Choroid plexus epithelial cell (primary cell): ENCODE measurements at places on chromosomes 12 and 14.

DNA sequence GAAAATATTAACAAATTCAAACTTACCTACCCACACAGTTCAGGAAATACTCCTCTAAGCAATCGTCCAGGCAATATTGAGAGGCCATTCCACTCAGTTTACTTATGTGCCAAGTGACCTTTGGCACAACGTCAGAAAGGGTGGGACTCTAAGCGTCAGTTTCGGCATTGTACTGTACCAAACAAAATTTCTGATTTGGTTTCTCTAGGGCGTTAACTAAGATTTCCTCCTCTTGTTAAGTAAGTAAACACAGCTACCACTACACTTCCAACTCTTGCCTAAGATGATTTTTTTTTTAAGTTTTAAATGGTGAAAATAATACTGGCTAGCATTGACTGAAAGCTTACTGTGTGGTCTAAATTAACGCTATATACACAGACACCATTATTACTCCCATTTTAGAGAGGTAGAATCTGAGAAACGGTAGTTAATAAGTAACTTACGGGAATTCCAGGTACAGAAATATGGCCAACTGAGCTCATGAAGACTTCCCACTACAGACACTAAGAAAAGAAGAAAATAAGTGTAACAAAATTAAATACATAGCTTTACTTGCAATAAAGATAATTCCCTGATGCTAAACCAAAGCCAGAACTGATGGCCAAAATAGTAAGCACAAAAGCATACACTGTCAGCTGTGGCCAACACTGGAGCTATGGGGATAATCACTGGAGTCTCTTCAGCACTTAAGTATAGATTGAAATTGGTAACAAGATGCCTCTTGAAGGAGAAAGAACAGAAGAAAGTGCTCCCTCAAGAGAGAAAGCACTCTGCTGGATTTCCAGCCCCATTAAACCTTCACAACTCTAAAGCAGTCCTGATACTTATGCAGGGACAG, 76.1 kb downstream of the EPS8 start:
- DNase-seq = no peak

DNA sequence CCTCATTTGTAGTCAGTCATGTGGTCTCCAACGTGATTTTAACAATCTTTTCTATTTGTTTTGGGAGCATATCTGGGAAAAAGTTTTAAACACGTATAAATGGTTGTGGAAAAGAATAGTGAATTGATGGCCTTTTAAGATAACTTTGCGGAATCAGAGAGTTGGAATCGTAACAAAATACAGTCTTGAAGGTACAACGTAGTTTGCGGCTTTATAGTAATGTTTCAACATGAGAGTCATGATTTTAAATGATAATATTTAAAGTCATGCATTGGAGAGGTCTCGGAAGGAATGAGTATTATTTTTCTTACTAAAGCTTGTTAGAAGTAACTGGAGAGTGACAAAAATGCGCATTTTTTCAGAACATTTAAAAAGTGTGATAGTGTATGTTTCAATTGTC, 1.6 kb downstream of the AEBP2 start:
- no peak for DNase-seq

DNA sequence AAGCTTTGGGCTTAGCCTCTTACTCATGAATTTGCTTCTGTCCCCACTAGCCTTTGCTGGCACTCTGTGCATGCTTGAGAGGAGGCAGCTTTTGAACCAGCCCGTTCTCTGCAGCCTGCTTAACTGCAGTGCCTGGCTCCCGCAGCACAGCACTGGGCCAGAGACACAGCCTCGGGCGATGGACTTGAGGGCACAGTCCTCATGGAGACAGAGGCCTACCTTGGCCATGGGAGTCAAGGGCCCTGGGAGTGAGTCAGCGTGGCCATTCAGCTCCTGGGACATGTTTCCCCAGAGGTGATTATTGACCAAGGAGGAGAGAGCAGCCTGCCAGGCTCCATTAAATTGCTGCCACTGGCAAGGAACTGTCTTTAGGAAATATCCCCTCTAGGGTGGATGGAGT, 93.5 kb downstream of the SMOC1 start:
- no peak for DNase-seq

DNA sequence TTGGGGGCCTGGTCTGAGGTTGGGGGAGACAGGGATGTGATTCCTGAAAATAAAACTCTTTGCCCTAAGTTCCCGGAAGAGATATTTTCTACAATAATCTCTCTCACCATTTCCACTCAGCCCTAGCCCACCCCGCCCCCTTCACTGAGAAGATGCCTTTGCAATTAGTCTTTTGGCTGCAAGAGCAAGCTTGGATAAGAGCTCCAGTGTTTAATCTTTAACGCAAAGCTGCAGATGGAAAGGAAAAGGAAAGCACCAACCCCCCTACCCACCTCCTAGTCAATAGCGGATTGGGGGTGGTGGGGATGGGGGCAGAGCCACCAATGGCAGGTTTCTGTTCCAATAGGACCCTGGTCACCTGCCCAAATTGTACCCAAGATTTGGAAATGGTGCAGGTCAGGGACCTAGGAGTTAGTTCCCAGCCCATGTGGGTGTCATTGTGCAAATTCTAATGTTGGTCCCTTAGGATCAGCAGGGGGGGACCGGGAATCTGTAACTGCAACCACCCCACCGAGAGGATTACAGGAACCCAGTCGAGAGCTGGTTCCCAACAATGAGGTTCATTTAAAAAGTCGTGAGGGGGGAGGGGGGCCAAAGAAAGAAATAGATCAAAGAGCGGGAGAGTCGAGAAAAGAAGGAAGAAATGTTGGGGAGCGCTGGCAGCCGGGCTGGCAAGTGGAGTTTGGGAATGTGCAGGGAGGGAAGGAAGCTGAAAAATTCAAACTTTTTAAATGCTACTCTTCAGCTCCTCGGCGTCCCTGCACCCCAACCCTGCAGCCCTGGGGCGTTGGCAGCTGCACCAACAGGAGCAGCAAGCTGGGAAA, 1.6 kb downstream of the ZFP36L1 start:
- DNase-seq = peak; percentile 57

DNA sequence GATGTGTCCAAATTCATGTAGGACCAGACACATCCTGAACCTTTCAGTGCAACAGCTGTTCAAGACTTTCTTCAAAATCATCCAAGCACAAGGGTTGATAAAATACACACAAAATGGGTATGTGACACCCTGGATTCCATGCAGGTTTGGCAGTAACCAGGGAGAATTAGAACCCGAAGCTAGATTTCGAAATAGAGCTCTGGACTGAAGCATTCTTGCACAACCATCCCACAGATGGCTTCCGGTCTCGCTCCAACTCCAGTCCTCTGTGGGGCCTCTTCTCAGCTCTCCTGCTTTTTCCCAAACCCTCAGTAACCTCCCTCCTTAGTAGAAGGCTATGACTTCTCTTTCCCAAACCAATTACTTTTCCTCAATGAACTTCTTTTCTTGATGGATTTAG, 171.3 kb downstream of the TTC7B start:
- DNase-seq = peak; percentile 78

DNA sequence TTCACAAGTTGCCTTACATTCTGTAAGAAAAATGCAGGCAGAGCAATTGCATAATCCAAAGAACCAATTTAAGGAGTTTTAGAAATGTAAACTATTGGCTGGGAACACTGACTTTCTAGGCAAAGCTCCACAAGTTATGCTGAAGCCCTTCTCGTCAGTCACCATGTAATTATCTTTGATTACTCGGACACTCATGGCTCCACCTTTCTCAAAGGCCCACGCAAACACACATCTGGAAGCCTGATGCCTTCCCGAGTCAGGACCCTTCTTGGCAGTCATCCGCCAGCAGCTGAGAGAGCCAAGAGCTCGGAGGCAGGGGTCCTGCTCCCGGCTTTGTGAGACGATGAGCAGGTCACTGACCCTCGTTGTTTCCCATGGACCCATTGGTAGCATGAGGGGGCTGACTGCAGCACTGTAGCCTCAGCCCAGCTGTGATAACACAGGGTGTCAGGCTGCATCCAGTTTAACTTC, 202.2 kb downstream of the TMEM132D start:
- DNase-seq = peak; percentile 60

DNA sequence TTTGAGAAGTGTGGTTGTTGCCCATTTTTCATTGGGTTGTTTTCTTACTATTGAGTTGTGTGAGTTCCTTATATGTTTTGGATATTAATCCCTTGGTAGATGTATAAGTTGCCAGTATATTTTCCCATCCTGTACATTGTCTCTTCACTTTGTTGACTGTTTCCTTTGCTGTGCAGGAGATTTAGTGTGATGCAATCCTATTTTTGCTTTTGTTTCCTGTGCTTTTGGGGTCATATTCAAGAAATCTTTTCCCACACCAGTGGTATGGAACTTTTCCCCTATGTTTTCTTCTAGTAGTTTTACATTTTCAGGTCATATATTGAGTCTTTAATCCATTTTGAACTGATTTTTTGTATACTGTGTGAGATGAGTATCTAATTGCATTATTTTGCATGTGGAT, 92.8 kb downstream of the PTHLH start:
- DNase-seq = no peak

GRCh38 chr12:72753571-72753970, 481.4 kb downstream of the TRHDE start:
- DNase-seq = no peak

GRCh38 chr14:70785556-70785955, 23.8 kb downstream of the MAP3K9 start:
- peak; percentile 24 for DNase-seq

- DNase-seq = no peak
These were observed 3.2 kb upstream of the TAMALIN start for GRCh38 chr12:52003591-52003990.

GRCh38 chr14:20623798-20624197, 17.7 kb downstream of the OR6S1 start:
- no peak for DNase-seq

DNA sequence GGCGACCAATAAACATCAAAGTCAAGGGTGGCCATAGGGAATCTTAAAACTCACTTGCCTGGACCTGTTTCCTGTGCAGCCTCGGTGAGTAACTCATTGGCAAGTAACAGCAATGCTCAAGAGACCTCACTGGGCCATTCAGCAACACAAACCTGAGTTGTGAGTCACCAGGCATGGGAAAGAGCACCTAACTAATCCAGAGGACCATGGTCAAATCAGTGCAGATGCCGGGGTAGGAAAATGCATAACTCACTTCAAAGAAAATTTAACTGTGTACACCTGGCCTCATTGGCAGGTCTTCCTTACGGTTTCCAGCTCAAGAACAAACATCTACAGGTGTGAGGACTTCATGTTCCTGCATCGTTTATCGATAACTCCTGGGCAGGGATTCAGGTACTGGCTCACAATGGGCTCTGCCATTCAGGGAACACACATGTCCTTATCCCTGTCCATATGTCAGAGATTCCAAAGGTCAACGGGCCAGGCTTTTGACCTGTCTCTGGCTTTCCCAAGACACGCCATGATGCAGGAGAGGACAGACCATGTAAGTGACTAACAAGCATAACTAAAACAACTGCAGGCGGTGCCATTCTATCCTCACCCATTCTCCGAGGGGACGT, 211.8 kb downstream of the ANO2 start:
- no peak for DNase-seq

GRCh38 chr14:94048691-94049624, 22.8 kb downstream of the OTUB2 start:
- peak; percentile 14 for DNase-seq

- DNase-seq = no peak
These were observed 344.5 kb downstream of the TMTC2 start for GRCh38 chr12:83031196-83031595.

- DNase-seq = peak; percentile 17
These were observed 242.0 kb upstream of the MDGA2 start for GRCh38 chr14:47917344-47917954.

DNA sequence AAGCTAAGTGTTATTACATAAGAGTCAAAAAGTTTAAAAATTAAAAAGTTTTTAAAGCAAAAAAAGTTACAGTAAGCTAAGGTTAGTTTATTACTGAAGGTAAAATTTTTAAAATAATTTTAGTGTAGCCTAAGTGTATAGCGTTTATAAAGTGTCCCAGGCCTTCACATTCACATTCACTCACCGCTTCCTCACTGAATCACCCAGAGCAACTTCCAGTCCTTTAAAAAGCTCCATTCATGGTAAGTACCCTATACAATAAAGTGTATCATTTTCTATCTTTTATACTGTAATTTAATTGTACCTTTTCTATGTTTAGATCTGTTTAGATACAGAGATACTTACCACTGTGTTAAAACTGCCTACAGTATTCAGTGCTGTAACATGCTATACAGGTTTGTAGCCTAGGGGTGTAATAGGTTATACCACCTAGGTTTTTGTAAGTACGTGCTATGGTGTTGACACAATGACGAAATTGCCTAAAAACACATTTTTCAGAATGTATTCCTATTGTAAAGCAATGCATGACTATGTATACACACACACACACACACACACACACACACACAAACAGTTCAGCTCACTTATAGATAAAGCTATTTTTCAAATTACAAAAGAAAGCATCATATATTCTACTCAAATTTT, 3.7 kb downstream of the CLEC14A start:
- no peak for DNase-seq

DNA sequence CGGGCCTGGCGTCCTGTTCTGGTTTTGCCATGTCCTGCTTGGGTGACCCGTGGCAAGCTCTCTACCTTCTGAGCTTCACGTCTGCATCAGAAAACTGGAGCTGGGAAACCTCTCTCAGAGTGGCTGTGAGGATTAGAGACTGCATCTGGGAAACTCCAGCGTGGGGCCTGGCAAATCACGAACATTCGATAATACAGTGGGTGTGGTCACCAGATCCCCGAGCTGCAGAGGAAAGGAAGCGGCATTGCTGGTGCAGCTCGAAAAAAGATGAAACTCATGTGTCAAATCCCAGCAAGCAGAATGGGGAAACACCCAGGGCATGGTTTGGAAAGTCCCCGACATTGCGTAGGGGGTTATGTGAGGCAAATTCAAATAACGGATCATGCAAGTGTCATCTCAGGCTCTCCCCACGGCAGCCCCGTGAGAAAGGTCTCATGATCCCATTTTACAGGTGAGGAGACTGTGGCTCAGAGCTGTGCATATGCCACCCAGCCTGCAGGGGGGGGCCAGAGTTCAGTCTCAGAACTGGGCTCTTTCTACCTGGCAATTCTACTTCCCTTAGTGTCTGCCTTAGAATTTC, 98.1 kb upstream of the VRK1 start:
- DNase-seq = no peak

DNA sequence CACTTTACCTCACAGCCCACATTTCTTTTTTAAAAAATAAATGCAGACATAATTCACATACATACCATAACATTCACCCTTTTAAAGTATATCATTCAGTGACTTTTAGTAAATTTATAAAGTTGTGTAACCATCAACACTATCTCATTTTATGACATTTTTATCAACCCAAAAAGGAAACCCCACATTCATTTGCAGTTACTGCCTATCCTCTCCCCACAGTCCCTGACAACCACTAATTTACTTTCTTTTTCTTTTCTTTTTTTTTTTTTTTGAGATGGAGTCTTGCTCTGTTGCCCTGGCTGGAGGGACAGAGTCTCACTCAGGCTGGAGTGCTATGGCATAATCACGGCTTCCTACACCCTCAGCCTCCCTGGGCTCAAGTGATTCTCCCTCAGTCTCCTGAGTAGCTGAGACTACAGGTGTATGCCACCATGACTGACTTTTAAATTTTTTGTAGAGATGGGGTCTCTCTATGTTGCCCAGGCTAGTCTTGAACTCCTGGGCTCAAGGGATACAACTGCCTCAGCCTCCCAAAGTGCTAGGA, 1.5 kb upstream of the EP400 start:
- no peak for DNase-seq

- no peak for DNase-seq
These were observed 34.1 kb downstream of the CHST11 start for GRCh38 chr12:104490850-104491249.
